AG04450 (cell line): ENCODE measurements at places on chromosomes 2 and 18.
A peak's percentile ranks its signal among the peaks of the same experiment; 100 is the strongest.

- DNase-seq = peak; percentile 81
These were observed 123.5 kb upstream of the ZFP36L2 start for GRCh38 chr2:43349904-43350303.

- peak; percentile 49 for DNase-seq
These were observed 31.1 kb downstream of the TMEM178A start for GRCh38 chr2:39696838-39697237.

- no peak for DNase-seq
These were observed 6.5 kb upstream of the KLHL29 start for GRCh38 chr2:23378496-23378895.

- no peak for DNase-seq
These were observed 570.8 kb upstream of the GYPC start for GRCh38 chr2:126085011-126085795.

- DNase-seq = no peak
These were observed 46.2 kb downstream of the LRATD1 start for GRCh38 chr2:14678761-14679160.

- DNase-seq = no peak
These were observed 580.9 kb downstream of the PLCL1 start for GRCh38 chr2:198385326-198385725.

GRCh38 chr2:102176172-102176571 lies 10.7 kb upstream of the IL1RL2 start:
- DNase-seq = no peak
